Activated CD4-positive, alpha-beta T cell treated with anti-CD3 and anti-CD28 coated beads for 48 hours (primary cell): ENCODE measurements at places on chromosomes 7 and 10.

DNA sequence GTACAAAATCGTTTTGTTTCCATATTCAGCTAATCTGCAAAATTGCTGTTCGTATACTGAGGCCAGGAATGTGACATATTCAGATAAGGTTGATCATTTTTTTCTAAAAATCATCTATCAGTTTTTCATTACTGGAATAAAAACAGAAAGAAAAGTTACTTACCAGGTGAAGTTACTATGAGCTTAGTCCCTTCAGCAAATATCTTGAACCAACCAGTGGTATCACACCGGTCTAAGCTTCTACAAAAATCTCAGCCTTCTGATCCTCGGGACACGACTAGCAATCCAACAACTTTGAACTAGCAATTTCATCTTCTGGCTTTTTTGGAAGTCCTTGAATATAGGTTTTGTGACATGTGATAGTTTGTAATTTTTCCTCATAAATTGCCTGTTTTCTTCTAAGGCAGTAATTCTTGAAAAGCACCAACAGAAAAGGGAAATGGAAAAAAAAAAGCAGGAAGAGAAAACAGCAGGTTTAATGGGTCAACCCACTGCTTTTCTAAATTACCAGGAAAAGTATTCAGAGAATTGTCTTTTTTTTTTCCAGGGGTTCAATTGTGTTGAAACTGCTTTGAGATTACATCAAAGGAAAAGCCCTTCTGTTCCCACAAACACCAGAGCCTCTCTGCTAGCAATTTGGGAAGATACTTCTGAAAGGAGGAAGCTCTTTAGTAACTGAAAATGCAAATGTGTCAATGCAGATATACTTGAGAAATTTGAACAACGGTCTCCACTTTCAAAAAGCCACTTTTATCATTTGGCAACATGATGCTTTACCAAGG lies 2.9 kb upstream of the TARP start:
- no peak for DNase-seq

GRCh38 chr7:131147604-131148003 lies 180.1 kb upstream of the MKLN1 start:
- no peak for DNase-seq

GRCh38 chr10:22761569-22762220 lies 47.3 kb upstream of the PIP4K2A start:
- no peak for DNase-seq

DNA sequence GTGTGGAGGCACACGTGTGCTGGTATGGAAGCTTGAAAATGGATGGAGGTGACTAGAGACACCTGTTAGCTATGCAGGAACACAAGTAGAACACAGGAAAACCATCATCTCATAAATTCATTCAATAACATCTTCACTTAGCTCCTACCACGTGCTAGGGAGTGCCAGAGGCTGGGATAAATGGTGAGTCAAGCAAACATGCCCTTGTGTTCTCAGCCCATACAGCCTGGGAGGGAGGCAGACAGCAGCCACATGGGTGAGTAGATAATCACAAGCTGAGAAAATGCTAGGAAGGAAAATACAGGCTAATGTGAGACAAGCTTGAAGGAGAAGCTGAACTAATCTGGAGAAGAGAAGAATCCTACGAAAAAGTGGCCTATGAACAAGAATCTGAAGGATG lies 468.0 kb upstream of the ZMIZ1 start:
- no peak for DNase-seq

DNA sequence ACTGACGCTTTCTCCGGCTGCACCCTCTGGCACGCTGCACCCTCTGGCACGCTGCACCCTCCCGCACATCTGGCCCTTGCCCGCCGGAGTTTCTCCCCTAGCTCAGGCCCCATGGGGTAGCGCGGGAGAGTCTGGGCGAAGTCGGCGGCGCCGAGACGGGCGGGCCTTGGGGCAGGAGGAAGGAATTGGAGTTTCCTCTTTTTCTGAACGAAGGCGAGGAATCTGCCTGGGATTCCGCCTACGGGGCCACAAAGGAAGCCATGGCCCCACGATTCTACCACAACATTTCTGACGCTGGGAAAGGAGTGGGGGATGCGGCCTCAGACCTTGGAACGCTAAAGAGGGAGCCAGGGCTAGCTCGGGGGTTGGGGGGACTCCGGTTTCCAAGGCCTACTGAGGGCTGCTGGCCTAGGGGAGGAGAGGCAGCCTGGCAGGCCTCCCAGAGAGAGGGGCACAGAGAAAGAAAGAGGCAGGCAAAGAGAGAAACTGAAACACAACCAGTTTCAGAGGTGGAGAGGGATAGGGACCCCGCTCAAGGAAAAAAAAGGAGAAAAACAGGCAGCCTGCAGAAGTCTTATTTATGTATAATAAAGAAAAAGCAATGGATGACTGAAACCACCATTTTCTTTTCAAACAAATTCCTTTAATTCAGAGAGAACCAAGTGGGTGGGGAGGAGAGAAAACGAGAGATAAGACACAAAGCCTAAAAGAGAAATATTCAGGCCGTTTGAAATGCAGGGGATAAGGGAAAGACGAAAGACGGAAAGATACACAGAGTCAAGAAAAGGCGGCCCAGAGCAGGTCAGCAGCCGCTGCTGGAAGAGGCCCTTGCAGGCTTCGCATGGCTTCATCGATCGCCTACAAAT lies 4.3 kb downstream of the TLX1 start:
- no peak for DNase-seq

GRCh38 chr7:66076462-66077329 lies 1.1 kb downstream of the ASL start:
- DNase-seq, result no peak

DNA sequence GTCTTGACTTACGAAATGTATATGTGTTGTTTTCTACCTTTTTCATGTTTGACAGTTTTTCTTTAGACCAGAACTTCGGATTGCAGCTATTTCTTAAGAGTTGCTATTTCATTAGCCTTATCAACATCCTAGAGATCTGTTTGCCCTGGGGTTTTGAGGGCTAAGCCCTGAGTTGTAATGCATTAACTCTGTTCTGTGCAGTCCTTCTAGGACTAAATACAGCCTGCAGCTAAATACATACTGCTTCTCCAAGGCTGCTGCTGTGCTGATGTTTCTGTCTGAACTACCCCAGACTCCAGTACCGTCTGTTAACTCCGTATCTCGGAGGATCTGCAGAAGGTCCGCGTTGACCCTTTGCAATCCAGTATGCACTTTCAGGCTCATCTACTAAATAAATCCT lies 26.5 kb downstream of the KIAA1217 start:
- DNase-seq, result no peak
